ENCODE measurements at places on chromosomes 1 and 21.

DNA sequence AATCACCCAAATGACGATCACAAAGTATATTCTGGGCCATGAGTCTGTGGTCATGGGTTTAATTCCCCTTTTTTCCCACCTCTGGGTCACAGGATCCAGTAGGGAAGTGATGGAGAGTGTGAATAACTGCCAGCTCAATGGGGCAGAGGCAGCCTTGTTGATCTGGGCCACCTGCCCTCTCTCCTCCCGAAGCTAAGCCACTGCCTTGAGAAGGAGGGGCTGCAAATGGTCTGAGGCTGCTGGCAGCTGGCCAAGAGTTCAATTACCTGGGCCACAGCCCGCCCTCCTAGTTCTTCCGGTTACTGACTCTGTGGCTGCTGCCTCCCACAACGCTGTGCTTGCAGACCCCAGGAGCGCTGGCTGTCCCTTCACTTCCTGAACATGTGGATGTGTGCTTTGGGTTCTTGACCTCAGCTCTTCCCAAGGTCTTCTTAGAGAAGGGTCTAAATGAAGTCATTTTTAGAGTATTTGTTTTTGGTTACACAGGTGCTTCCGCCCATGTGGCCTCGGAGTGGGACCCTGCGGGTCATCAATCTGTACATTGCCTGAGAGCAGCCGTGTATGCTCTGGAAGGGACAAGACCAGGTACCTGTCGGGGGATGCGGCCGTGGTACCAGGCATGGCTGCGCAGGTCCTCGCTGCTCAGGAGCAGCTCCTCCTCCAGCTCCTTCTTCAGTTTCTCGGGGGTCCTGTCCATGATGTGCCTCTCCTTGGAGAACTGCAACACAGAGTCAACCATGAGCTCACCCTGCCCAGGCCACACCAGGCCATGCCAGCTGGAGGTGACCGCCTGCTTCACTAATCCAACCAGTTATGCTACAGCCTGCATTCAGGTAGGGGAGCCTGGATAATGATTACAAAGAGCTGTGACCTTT, 89.7 kb downstream of the BCAR3 start:
- no peak for DNase-seq

DNA sequence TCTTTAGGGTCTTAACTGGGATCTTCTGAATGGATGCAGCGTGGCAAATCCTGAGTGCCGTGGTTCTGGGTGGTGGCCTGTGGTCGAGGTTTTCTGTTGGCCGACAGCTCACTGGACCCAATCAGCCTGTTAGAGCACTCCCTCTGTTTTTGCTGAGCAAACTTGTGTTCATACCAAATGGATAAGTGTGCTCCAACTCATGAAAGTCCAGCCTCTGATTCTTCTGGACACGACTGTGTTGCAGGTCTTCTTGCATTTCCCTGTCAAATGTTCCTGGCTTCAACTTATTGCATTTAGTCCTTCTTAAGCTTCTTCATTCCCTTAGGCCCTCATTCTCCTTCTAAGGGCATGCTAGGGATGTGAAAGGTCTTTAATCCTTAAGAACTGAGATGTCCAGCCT, 63.7 kb downstream of the AJAP1 start:
- no peak for DNase-seq

DNA sequence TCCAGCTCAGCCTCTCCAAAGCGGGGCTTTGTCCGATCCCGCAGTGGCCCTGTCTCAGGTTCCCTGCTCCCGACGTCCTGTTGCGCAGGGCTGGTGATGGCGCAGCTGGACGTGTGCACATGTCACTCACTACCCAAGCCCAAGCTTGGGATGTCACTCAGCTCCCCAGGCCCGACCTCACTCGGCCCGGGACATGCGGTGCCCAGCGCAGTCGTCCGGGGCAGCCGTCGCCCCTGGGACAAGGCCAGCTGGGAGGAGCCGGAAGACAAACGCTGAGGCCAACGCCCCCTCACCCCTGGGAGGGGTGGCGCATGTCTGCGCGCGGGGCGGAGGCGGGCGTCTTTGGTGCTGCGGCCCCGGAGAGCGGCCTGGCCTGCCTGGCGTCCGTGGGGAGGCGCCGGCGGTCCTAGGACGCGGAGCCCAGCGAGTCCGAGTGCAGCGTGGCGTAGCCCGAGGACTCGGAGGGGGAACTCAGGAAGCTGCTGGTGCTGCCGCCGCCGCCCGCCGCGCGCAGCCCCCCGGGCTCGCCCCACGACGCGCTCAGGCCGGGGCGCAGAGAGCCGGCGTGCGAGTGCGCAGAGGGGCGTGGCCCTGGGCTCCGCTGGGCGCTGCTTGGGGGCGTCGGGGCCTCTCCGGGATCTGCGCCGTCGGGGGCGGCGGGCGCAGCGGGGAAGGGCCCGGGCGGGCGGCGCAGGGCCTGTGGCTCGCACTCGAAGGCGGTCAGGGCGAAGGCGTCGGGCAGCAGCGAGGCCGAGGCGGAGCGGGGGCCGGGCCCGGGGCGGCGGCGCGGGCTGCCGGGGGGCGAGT, 5.2 kb downstream of the HES3 start:
- DNase-seq: no peak

GRCh38 chr1:54405898-54406293, 298 bp downstream of the SSBP3 start:
- DNase-seq: no peak

GRCh38 chr1:54157401-54157800, 4.6 kb upstream of the CDCP2 start:
- no peak for DNase-seq

DNA sequence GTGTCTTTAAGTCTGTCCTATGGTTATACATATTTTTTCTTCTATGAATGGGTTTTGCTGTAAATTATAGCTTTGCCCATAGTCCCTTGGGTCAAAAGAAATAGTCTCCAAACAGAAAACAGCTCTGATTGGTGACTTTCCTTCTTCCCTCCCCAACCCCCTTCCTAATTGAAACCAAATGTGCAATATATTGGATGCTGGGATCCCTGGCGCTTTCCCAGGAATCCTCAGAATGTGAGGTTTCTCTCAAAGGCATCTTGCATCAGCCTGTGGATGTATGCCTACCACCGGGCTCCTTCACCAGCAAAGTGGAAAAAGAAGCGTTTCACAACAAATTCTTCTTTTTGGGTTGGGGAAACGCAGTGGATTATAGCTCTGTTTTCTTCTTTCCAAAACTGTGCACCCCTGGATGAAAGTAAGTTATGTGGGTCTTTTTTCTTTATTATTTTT, at the start of gene DDR2:
TSS of gene DDR2 (plus strand) at position 248 of the 450 bp plus-strand sequence. CDS start 86,600 bp downstream, outside the sequence.
- no peak for DNase-seq

DNA sequence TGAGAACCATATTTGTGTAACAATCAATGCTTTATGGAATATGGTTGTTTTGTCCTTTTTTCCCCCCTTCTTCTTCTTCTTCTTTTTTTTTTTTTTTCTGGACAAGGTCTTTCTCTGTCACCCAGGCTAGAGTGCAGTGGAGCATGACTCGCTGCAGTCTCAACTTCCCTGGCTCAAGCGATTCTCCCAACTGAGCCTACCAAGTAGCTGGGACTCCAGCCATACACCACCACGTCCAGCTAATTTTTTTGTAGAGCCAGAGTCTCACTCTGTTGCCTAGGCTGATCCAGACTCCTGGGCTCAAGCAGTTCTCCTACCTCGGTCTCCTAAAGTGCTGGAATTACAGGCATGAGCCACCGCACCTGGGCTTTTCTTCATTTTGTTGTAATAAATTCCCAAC, 86.7 kb downstream of the FMN2 start:
- no peak for DNase-seq

- no peak for DNase-seq
Observed at GRCh38 chr21:34561806-34562205, 49.8 kb upstream of the KCNE1 start.

DNA sequence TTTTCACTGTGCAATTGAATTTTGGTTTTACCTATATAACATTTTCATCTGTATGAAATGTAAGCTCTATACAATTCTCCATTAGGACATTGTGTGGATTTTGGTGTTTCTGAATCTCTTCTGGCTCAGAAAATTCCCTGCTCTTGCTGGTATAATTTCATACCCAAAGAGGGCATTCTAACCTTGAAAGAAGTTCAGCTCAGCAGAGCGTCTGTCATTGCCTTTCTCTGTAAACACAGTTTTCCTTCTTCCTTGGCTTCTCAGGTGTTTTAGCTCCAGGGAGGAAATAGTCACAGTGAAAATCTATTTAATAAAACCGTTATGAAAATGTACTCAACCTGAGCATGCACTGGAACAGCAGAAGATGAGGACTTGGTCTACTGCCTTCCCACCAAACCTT, 16.0 kb downstream of the DISC1 start:
- DNase-seq: no peak

DNA sequence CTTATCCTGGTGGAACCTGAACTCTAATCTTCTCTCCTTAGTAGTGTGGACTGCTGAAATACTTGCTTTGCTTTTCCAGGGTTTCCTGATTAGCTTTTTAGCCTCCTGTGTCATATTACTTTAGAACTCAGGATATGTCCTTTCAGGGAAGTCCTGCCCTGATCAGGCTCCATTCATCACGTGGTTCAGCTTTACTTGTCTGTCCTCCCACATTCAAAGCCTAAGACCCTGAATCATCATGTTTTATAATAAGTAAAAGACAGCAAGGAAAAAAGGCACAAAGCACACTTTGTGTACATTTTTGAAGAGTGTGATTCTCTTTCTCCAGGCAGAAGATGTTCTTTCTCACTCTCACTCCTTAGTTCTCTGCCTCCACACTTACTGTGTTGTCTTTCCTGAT, 70.6 kb downstream of the PATJ start:
- no peak for DNase-seq

DNA sequence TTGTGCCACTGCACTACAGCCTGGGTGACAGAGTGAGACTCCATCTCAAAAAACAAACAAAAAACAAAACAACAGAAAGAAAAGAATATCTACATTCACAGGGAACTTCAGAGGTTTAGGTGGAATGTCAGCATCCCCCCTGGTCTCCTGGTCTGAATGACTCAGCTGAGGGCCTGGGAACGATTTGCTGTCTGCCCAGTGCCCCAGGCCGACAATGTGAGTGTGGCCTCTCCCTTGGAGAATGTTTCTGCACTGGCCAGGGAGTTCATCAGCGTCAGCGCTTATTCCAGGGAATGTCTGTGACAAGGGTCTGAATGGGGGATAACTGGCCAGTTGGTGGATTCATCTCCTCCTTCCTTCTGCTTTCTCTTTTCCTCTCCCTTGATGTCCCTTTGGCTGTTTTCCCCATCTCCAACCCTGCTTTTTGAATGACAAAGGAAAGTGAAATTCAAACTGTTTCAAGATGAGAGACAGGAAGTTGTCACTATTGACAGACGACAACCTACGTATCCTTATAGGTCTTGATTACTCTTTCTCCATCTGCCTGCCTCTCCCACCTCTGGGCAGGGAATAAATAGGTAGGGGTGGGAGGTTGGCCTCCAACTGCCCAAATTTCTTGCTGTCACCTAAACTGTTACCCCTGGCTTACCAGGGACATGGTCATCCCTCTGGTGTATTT, 213.1 kb downstream of the HHAT start:
- DNase-seq: no peak

DNA sequence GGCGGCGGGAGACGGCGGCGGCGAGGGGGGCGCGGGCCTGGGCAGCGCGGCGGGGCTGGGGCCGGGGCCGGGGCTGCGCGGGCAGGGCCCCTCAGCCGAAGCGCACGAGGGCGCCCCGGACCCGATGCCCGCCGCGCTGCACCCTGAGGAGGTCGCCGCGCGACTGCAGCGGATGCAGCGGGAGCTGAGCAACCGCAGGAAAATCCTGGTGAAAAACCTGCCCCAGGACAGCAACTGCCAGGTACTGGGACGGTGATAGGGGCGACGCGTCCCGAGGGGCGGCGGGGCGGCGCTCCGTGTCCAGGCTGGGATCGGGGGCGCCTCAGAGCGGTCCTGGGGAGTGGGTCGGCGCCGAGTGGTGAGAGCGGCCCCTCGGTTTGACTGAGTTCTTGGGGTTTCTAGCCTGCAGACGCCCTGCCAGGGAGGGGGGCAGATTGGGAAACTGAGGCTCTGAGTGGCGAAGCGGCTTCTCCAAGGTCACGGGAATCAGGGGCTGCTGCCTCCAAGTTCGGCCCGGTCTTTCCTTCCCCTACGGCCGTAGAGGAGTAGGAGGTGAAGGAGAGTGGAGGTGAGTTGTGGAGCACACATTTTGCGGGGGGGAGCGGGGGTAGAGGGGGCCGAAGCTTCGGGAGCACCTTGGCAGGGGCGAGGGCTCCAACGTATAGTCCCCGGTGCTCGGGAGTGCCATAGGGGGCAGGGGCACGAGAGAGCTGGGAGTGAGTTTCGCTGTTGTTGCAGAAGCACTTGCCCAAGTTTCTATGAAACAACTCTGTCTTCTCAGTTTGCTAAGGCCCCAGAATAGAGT, 508 bp downstream of the RAVER2 start:
- peak; percentile 11 for DNase-seq

- no peak for DNase-seq
Observed at GRCh38 chr1:97159342-97159741, 437.8 kb downstream of the PTBP2 start.

DNA sequence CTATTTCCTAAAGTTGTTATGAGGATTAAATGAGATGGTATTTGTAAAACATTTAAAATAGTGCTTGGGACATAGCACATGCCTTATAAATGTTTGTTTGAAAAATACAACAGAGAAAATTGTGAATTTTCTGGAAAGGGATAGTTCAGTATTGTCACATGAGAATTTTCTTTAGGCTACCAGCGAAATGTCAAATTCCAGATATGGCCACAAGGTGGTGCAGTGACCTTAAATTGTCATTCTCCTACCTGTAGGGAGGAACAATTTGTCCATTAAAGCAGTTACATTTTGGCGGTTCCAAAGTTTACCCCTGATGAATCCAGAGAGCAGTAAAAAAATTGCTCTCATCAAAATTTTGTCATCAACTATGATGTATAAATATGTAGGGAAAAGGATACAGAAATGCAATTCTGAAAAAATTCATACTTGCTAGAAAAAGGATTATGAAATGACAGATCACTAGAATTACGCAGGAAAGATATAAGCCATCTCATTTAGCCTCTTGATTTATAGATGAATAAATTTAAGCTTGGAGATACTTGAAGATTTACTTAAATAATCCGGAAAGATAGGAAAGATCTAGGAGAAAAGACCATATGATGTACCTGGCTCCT, 50.2 kb upstream of the TSHB start:
- peak; percentile 31 for DNase-seq

- DNase-seq: no peak
Observed at GRCh38 chr1:86487131-86487810, 18.5 kb downstream of the CLCA1 start.

DNA sequence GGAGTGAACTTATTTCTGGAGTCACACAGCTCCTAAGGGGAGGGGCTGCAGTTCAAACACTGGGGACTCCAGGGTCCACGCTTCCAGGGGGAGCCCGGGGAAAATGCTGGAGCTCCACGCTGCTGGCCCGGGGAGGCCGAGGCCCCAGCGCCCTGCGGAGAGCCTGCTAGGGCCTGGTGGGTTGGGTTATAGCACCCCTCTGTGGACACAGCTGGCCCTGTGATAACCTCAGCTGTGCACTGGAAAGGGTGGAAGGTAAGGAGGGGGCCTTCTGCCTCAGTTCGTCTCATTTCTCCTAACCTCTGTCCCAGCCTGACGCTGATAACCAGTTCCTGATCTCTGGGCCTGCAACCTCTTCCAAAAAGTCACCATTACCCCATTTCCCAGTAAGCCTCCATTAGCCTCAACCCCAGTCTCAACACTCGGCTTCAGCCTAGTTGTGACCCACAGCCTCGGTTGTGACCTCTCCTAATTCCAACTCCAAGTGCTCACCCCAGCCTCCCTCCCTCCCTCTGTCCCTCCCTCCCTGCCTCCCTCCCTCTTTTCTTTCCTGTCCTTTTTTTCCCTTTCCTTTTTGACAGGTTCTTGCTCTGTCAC, 7.1 kb downstream of the NBL1 start:
- DNase-seq: no peak
